ENCODE measurements at places on chromosomes 11 and 22.

- DNase-seq, result no peak
Measured at GRCh38 chr11:80970037-80970436, 1529.2 kb upstream of the TENM4 start.

DNA sequence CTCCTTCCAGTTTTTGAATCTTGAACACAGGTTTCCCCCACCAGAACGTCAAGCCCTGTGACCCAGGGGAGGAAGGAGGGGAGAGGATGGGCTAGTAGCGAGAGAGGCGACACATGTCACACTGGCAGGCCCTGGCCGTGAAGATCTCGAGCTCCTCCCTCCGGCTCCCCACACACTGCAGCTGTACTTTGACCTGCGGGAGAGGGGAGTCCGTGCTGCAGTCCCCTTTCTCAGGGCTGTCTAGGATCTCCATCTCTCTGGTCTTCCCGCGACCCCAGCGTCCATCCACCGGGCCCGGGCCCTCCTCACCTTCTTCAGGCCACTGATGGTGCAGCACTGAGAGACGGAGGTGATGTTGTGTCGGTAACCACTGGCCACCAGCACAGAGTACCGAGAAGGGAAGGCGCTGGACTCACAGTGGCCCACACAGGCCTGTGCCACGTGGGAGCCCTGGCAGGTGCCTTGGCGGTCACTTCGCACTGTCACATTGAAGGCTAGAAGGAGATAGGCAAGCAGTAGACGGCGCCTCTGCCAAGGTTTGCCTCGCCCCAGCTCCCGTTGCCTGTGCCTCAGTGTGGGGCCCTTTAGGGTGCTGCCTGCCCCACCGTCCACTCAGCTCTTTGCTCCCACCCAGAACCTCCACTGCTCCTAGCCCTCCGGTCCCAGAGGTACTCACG, 873 bp downstream of the GPHA2 start:
- DNase-seq, result no peak

DNA sequence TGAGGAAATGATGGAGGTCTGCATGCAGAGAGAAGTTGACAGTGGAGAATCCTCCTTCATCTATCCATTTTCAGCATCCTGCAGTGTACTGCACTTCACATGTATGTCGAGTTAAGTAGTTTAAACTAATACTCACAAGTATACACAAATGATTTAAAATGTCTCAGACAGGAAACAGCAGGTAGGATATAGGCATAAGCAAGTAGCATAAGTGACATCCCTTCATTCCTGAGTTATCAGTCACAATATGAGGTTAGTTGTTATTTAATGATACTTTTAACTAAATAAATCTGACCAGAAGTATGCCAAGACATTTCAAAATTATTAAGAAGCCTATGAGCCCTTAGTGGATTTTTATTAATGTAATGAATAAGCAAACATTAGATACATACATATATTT, 37.4 kb downstream of the MTMR2 start:
- DNase-seq, result no peak

- DNase-seq, result no peak
Measured at GRCh38 chr11:63909591-63910506, 7.1 kb downstream of the RCOR2 start.

- no peak for DNase-seq
Measured at GRCh38 chr11:34328632-34328910, 29.2 kb downstream of the ABTB2 start.

DNA sequence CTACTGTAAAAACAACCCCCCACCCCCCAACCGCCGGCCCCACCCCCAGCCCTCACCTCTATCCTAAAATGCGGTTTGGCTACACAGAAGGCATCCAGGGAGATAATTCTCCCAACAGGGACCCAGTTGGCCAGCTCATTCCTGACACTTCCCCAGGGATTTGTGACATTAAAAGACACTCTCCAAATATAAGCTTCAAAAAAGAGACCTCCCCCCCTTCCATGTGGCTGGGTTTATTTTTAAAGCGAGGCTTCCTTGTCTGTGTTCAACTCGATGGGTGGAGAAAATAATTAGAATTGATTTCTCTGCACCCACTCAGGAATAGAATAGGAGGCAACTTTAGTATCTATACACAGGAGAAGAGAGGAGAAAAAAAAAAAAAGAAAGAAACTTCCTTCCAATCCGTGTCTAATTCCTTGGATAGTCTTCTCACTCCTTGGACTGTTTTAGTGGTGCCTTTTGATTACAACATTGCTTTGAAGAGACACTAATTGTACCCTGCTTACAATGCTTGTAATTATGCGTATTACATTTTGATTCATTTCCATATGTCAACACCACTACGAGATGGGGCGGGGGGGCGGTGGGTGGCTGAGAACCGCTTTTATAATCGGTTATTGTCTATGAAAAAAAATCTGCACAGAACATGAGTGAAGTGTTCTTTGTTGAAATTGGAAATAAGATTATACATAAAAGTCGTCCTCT, 500.4 kb downstream of the MIAT start:
- DNase-seq, result no peak

DNA sequence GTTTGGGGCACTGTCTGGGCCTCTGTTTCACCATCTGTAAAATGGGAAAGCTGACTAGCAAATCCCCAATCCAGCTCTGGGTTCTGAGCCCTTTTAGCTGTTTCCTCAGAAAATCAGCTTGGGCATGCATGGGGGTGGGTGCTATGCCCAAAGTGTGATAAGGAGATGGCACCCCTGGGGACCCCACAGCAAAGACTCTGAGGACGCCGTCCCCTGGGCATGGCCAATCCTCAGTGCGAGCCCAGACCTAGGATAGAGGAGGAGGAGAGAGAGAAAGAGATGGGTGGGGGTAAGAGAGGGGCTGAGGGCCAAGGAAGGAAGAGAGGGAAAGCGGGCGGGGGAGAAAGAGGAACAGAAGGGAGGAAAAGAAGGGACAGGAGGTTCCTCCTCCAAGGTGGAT, 31.8 kb downstream of the TPBGL start:
- DNase-seq, result no peak

- DNase-seq, result no peak
Measured at GRCh38 chr11:7143908-7144307, 55.1 kb downstream of the RBMXL2 start.

GRCh38 chr11:86035164-86035563, 33.7 kb downstream of the PICALM start:
- DNase-seq, result no peak

- no peak for DNase-seq
Measured at GRCh38 chr11:73465023-73465675, 89.0 kb downstream of the RELT start.

- peak; percentile 30 for DNase-seq
Measured at GRCh38 chr11:117597071-117597470, 199.9 kb downstream of the DSCAML1 start.

DNA sequence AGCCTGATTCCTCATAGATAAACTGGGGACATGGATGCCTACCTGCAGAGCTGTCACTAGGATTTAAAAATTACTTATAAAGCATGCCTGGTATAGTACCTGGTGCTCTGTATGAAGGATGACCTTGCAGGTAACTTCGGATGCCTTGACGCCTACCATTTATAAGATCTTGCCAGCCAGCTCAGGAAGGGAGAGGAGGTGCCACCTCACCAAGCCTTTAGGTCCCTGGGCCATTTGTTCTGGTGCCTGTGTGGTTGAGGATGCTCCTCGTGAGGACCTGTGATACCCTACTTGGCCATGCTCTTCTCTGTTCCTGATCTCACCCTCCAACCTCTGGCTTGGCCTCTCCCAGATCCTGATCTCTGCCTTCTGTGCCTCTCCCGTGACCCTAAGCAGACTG, 85.2 kb downstream of the FDX1 start:
- no peak for DNase-seq

DNA sequence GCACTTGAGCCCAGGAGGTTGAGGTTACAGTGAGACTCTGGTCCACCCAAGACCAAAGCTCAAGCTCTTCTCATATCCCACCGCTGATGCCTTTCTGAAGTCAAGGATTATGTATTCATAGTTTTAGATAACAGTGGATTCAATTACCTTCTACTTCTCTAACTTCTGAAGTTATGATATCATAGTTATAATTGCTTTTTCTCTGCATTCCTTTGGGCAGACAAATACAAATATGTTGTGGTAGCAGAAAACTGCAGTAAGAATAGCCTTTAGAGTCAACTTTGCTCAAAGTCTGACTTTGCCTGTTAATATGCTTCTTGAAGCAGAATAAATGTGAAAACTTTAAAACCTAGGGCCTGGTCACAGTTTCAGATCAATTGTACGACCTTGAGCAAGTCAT, 94.4 kb downstream of the LUZP2 start:
- no peak for DNase-seq

- DNase-seq, result no peak
Measured at GRCh38 chr22:44723801-44724200, 21.8 kb downstream of the PRR5 start.

GRCh38 chr11:43818220-43818619, 62.4 kb upstream of the ALKBH3 start:
- no peak for DNase-seq

DNA sequence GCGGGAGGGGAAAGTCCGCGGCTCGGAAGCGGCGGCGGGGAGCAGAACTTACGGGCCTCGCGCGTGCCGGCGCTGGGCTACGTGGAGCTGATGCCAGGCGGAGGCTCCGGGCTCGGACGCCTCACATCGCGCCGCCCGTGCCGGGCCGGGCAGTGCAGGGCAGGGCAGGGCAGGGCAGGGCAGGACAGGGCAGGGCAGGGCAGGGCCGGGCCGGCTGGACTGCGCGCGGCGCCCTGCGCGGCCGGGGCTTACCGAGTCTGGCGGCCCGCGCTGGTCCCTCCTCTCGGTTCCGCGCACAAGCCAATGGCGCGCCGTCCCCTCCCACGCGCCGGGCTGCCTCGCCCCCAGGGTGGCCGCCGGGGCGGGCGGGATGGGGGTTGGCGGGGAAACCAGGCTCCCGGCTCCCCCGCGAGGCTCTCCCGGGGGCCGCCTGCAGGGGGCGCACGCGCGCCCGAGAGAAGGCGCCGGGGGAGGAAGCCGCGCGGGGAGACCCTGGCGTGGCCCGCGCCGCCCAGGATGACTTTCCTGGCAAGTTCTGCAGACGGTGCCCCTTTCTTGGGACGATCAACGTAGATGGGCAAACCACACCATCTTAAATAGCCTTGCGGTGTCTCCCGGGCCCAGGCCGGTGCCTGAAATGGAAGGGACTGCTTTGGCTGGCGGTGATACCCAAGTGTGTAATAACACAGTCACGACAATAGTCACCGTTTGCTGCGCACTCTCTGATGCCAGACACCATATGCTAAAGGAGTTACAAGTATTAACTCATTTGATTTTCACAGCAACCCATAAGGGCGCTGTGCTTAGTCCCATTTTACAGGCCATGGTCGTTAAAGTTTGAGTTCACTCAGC, at the start of gene TP53I11:
Gene TP53I11 (minus strand): TSS at position 259 of the 852 bp plus-strand sequence. CDS start 12,548 bp downstream, outside the sequence.
- DNase-seq, result peak; percentile 62

- DNase-seq, result no peak
Measured at GRCh38 chr11:10623797-10624761, 55.6 kb upstream of the LYVE1 start.

DNA sequence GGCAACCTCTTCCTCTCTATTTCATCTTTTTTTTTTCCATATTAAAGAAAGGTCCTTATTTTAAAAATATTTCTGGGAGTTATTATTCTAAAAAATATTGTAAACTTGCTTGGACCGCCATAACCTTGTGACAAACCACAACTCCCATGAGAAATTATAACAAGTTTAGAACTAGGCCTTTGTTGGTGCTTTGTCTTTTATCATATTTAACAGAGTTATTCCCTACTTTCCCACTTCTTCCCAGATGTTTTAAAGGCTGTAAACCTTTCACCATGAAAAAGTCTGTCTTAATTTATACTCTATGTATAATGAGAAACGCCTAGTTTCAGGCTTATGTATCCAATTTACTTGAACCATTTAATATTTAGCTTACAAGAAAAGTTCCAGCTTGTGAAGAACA, 3.7 kb downstream of the CTSC start:
- DNase-seq, result no peak

GRCh38 chr22:48257685-48258055, 1495.2 kb downstream of the TBC1D22A start:
- DNase-seq, result no peak

DNA sequence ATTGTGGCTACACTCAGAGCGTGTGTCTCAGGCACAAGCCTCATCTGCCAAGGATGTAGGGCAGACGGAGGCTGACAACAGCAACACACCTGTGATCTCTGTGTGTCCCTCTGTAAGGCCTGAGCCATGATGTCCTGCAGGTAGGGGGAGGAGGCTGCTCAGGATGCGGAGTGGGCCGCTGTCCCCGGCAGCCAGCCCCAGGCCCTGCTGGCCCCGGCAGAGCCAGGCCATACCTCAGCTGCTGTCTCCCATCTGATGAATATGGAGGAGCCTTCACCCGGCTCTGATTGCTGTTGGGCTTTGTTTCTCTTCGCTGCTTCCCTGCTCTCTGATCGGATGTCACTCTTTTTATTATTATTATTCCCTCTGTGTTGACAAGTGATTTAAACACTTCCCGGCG, 83.6 kb upstream of the NCAM1 start:
- no peak for DNase-seq

GRCh38 chr22:45179276-45180049, 15.7 kb downstream of the NUP50 start:
- DNase-seq, result no peak

DNA sequence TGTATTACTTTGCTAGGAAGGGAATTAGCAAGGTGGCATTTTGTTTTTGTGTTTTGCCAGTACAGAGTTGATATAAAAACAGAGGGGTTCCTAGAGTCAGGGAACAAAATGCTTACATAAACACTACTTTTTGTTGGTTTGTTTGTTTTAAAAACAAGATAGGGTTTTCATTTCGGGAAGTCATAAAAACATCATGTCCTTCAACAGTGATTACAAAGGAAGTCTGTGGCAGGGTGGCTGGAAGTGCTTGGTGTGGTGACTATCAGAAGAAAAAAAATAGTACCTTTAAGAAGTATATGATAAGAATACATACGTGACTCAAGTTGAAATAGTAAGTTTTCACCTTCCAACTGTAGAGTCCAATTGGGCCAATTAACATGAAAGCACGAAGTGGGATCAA, 1.2 kb upstream of the IL18 start:
- no peak for DNase-seq

GRCh38 chr11:76523786-76524436, 79.1 kb downstream of the EMSY start:
- DNase-seq, result no peak

DNA sequence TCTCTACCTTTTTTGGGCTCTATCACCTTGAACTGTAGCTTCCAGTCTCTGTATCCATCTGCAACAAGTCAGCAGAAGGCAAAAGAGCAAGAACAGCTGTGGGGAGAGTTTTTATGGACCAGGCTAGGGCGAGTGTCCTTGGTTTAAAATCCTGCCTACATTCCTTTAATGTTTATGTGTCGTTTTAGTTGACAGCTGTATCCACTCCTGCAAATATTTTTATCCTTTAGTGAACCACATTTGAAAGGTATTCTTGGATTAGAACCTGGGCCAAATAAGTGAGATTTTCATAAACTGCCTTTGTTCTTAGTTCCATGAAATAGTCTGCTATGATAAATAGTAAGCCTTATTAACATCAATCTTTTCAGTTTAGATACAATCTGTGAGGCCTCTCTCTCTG, 712.2 kb downstream of the ETS1 start:
- DNase-seq, result no peak

- DNase-seq, result peak; percentile 99
Measured at GRCh38 chr11:57667736-57668433, at the start of gene ZDHHC5. TSS of gene ZDHHC5 (plus strand) at chr11:57668114. CDS start at chr11:57673091, 4,977 bp downstream.

GRCh38 chr11:75158696-75159150, 7.8 kb downstream of the SLCO2B1 start:
- no peak for DNase-seq
